ENCODE measurements at places on chromosomes 7 and 10. TPM values are rescaled to one million over a fixed set of nuclear protein-coding genes. Genes with fewer than 3 reads are reported as not detected.

Gene ZMYND11
- 57.5 TPM for total RNA-seq

Gene ELMO1
- total RNA-seq: 1.5 TPM

Gene HOXA9
- under 0.01 TPM for total RNA-seq

Gene OPN4
- not detected for total RNA-seq

Gene FOXP2
- 8.4 TPM for total RNA-seq

Gene CYP17A1
- not detected for total RNA-seq

Gene COA1
- total RNA-seq: 39.6 TPM

Gene KIN
- 7.2 TPM for total RNA-seq

Gene AZGP1
- total RNA-seq: not detected

Data from fibroblast of lung (primary cell).